ENCODE measurements at places on chromosomes 7 and 10.

GRCh38 chr7:72781161-72781560 is 46.8 kb downstream of the TYW1B start:
- DNase-seq, result no peak

GRCh38 chr7:111388016-111388415 is 174.3 kb downstream of the IMMP2L start:
- no peak for DNase-seq

- DNase-seq, result no peak
Observed at GRCh38 chr10:44416021-44416771, 31.3 kb upstream of the CXCL12 start.

DNA sequence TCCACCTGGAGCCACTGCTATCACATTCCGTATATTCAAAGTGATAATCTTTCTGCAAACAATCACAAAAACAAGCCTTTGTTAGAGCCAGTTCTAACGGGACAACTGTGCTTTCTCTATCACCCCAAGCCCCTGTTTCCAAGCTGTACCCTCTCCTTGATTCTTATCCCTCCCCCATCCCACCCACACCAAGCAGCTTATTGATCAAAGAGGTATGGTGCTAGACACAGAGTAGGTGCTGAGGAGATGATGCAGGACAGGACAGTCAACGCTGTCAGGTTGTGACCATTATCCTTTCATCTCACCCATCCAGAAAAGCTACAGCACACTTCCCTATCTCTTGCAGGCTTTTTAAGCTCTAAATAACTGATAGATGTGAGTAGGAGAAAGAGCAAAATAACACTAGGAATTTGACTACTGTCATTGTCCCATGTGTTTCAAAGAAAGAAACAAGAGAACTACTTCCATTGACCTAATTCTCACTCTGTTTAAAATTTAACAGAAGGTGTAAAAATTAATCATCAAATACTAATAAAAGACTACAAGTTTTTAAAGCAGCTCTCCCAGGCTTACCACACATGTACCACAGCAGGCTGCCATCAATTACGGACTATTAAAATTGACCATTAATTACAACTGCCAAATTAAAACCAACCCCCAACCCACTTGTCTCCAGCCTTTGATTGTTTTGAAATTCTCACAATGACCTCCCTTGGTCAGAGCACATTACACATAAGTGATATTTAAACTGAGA is 94.3 kb downstream of the ELAPOR2 start:
- DNase-seq, result no peak

DNA sequence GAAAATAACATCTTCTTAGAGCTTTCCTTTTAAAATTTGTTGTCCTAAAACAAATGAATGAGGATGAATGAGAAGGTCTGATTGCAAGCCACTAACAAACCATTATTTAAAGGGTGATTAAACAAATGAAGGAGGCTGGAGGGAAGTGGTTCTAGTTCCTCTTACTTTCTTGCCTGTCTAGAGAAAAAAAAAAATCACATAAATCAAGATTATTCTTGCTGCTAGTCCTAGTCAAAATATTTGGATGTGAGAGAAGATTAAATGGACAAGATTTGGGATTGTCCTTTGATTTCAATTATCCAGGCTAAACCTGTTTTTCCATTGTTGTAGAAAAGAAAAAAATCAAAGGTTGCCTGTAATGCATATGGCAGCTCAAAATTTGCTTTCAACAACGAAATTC is 3.3 kb downstream of the SKAP2 start:
- no peak for DNase-seq

DNA sequence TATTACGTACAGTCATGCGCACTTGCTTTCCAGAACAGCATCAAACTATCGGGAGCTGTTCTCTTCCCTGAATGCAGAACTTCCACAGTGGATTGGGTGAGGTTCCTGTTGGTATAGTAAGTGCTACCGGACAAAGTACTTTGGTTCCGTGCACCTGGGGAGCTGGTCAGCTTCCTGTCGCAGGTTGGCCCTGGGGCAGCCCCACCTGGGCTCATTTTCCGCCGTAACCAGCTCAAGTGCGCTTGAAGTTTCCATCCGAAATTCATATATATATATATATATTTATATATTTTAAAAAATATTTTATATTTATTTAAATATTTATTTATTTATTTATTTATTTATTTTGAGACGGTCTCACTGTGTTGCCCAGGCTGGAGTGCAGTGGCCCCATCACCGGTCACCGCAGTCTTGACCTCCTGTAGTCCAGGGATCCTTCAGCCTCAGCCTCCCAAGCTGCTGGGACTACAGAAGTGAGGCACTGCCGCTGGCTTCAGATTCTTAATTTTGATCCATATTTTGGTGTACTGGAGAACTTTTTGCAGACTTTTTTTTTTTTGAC is 6.5 kb downstream of the SCART1 start:
- no peak for DNase-seq

DNA sequence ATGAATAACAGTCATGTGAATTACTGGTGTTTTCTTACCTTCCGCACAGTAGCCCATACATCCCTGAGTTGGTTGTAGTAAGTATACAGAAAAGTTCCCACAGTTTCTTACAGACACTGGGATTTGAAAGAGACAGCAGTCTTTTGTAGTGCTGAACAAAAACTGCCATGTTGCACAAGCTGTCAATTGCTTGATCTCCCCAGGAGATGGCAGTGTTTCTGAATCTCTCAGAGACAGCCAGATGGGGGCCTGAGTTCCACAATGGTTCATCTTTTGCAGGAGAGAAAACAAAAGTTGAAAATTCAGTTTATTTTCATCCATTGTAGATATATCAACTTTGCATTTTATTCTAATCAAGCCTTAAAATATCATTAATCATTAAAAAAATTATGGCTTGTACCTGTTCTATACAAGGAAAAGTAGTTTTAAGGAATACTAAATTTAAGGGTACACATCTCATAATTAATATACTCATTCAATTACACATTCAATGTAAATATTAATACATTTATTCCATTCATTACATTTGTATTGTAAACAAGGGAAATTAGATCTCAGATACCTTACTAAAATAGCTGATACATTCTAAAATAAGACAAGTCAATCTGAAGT is 14.5 kb downstream of the VWDE start:
- DNase-seq, result peak; percentile 6
